ENCODE measurements at places on chromosomes 2 and 18.
A peak's percentile ranks its signal among the peaks of the same experiment; 100 is the strongest.

DNA sequence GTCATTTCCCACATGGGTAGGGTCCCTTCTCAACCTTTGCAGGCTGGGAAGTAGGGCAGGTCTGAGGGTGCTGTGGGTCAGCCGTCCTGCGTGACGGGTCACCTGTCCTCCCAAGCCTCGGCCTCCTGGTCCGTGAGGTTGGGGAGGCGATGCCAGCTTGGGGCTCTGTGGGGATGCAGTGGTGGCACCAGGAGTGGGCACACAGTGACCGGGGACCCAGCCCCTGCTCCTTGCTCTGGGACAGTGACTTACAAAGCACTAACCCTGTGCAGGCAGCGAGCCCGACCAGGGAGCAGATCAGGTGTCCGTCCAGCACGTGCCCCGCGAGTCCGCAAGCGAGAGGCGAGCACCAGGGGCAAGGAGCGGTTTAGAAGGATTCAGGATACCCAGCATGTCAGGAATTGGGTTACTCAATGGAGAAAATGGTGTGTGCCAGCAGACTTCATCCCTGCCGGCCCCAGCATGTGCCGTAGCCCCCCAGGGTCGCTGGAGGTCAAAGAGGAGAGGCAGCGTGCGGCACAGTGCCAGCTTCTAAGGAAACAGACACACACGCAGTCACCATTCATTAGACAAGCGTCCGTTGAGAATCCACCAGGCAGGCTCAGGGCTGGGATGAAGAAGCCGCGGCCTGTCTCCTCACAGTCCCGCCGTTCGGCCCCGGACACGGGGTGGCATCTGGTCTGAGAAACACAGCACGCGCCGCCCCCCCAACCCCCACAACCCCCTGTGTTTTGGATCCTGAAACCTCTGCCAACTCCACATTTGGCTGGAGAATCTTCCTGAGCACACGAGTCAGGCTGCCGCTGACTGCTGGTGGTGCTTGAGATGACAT, 11.7 kb downstream of the COLEC11 start:
- no peak for DNase-seq

DNA sequence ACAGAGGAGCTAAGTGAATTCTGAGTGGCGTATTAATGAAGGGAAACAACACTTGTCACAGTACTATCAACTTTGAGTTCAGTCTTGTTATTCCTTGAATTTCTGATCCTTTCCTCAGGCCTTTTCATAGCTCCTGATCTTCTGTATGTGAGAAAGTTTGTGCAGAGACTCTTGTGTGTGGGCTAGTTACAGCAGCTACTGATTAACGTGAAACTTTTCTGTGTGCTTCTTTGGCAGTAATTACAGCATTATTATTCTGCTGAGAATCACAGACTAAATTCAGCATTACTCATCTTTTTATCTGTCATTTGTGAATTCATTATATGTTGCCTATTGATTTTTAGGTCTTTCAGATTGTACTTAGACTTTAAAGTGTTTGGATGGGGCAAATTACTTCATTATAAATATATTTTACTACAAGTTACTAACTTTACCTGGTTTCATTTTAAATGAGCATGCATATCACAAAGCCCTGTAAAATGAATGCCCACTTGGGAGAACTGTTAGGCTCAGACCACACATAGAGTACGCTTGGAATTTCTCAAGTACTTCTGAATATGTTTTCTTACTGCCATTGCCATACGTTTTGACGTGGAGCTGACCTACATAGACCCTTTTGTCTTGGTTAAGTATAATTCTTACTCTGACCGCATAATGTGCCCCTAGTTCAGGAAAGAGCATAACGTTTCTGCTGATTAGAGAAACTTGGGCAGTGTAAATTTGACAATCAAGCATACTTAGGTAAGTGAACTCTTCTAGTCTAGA, 36.2 kb downstream of the CREB1 start:
- DNase-seq: no peak

GRCh38 chr2:5561006-5561405, 131.2 kb upstream of the SOX11 start:
- no peak for DNase-seq

DNA sequence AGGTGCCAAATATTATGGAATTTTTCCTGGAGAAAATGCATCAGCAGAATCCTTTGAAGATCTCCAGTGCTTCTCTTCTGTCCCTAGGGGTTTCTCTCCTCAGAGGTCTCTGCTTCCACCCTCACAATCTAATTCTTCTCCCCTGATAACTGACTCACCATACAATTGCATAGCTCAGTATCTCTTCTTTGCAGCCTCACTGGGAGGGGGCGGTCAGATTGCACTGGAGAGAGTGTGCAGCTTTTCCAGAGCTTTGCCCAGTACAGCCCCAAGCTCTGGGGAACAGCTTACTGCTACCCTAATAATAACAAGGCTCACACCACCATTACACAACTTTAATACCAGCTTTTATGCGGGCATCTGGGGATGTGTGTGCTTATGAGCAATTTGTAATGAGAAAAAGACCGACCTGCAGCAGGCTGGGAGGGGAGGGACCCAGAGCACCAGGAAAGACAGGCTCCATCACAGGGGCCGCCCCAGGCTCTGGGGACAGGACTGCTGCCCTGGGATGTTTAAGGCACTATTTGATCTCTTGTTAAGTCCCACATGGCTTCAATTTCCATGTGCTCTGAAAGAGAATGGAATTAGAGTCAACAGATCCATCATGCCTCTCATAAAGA, 276.6 kb upstream of the SIX2 start:
- no peak for DNase-seq

DNA sequence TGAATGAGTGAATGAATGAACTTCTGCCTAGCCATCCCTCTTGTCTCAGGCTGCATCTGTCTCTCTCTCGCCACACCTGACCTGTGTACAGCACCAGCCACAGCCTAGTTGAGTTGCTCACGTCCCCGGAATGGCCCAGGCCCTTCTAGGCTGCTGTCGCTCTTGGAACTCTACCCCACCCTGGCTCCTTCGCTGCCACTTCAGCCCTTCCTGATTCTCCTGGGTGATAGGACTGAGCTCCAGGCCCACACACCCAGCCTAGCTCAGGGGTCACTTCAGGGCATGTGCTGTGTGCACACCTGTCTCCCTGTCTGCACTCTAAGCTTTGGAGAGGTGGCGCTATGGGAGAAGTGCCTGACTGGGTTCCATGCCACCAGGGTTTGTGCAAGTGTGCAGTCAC, 236.6 kb downstream of the GLI2 start:
- no peak for DNase-seq

DNA sequence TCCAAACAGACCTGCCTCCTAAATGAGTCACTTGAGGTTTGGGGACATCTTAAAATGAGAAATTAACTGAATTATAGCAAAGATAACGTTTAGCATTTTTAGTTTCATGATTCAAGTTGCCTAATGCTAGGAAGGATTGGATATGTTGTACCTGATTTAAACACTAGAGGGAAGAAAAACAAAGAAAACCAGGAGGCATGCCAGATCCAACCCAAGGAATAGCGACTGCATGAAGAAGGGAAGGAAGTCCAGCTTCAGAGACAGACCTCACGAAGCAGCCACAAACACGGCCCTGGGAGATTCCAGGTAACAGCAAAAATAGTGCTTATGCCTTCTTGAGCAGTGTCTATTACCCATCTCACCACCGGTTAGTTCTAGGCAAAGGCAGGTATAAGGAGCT, 499.9 kb upstream of the SPHKAP start:
- DNase-seq: no peak

- DNase-seq: no peak
Observed at GRCh38 chr2:240687741-240688552, 3.7 kb upstream of the AQP12A start.

GRCh38 chr18:59823596-59824195, 76.1 kb upstream of the PMAIP1 start:
- no peak for DNase-seq

- DNase-seq: no peak
Observed at GRCh38 chr2:107621186-107622165, 205.2 kb upstream of the RGPD4 start.

DNA sequence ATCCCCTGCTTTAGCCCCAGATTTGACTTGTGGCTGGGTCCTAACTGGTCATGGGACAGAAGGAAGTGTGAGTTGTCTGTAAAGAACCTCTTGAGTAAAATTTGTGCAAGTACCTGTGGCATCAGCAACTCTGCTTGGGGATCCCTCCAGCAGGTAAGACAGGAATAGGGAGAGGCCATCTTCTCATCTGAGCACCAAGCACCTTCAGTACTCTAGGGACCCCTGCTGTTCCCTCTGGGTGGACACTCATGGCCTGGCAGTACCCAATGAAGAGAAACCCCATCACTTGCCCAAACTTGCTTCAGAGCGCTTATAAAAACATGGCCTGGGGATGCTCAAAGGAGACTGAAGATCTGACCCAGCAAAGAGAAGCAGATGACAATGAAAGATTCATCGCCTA, 297.8 kb downstream of the SP3 start:
- DNase-seq: no peak

DNA sequence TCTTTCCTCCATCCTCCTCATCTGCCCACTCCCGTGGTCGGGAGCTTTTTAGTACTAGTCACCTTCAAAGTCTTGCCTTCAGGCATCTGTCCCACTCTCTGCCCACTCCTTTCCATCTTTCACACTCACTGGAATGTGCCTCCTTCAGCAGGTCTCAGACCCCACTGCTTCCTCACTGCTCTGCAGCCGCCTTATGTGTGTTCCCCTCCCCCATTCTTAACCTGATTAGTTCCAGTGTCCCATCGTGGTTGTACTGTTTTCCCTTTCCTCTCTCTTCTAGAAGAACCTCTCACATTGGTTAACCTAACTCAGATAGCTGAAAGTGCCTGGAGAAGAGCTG, 3.0 kb downstream of the ARMC9 start:
- DNase-seq: no peak

GRCh38 chr2:167424803-167425755, 536.8 kb downstream of the XIRP2 start:
- DNase-seq: no peak

DNA sequence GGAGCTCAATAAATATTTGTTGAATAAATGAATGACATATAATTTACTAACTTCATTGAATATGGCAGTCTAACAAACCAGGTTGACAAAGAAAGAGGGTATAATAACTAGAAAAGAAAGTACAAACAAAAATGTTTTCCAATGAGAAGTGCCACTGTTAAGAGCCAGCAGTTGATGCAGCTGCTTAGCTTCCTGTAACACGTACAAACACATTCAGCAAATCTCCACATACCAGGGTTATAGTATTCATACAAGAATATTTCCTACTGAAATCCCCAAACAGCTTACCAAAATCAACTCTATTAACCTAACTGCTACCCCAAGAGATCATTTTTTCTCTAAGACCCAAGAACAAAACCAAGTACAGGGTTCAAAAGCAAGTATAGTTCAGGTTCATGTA, 77.7 kb downstream of the THADA start:
- no peak for DNase-seq

- DNase-seq: no peak
Observed at GRCh38 chr2:47494267-47495130, 91.5 kb downstream of the MSH2 start.

DNA sequence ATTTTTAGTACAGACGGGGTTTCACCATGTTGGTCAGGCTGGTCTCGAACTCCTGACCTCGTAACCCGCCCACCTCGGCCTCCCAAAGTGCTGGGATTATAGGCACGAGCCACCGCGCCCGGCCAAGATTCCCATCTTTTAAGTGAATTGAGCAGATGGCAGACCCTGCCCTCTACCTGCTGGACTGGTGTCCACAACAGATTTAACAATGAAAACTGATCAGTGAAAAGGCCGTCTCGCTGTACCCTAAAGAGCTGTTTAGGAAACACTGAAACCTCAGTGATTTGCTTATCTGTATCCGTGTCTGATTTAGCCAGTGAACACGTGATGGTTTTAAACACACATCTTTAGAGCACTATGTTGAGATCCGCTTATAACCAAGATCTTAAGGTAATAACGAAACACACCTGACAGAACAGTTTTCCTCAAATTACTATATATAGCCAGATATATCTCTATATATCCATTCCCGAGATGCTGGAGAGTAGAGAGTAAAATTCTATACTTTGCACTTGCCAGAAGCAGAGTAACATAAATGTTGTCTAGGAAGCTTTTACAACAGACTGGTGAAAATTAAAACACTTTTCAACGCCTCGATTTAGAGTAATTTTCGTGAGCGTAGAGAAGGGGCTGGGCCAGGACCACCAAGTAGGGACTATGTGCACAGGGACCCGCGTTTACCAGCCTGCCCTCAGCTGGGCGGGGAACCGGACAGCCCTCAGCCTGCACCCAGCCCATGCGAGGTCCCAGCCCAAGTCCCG, 594 bp downstream of the FAM161A start:
- no peak for DNase-seq

- no peak for DNase-seq
Observed at GRCh38 chr2:203280428-203281064, 41.7 kb downstream of the CYP20A1 start.

GRCh38 chr2:145220496-145220895, 700.6 kb upstream of the ZEB2 start:
- no peak for DNase-seq

DNA sequence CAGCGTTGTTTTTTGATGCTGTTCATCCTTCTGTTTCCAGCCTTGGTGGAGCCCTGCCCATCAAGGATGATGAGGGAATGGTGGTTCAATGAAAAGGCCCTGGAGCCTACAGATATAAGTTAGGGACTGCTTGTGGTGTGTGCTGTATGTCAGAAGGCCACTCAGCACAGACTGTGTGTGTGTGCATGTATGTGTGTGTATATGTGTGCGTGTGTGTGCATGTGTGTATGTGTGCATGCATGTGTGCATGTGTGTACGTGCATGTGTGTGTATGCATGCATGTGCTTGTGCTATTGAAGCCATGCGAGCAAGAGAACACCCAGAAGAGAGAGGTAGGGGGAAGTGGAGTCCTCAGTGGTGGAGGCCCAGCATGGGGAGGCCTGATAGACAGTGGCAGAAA, 304.9 kb downstream of the CYP26B1 start:
- no peak for DNase-seq

- no peak for DNase-seq
Observed at GRCh38 chr2:108978709-108979111, 10.3 kb downstream of the EDAR start.

- peak; percentile 57 for DNase-seq
Observed at GRCh38 chr2:136116813-136117390, 1.0 kb downstream of the CXCR4 start.

- DNase-seq: no peak
Observed at GRCh38 chr2:23791030-23791429, 135.9 kb downstream of the ATAD2B start.

GRCh38 chr2:207180741-207181140, 15.0 kb upstream of the KLF7 start:
- DNase-seq: no peak

Data from stimulated activated CD8-positive, alpha-beta memory T cell treated with anti-CD3 and anti-CD28 coated beads, Interleukin-7, amount 100 ng/mL, for 4 hours (primary cell).